Jurkat, Clone E6-1 (cell line): ENCODE measurements at places on chromosomes 12 and 14.

DNA sequence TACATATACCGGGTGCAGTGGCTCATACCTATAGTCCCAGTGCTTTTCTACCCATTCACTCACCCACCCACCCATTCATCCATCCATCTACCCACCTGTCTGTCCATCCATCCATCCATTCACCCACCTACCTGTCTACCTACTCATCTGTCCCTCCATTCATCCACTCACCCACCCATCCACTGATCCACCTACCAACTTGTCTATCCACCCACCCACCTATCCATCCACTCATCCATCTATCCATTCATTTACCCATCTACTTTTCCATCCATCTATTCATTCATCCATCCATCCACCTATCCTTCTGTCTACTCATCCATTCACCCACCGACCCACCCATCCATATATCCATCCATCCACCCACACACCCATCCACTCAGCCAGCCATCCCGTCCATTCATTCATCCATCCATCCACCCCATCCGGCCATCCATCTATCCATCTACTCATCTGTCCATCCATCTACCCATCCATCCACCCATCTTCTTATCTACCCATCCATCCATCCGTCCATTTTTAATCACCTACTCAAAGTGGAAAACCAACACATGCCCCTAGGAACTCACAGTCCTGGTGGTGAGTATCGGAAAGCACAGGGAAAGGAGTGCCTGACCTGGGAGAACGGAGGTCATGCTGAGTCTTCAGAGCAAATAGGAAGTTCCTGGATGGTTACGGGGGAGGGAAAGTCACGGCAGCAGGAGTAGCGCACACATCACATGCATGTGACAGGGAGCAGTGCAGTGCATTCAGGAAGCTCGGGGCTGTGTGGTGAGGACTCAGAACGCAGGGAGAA lies 20.0 kb downstream of the DDX51 start:
- DNase-seq: no peak

GRCh38 chr14:84323978-84324377 lies 1206.0 kb upstream of the FLRT2 start:
- no peak for DNase-seq

- no peak for DNase-seq
Measured at GRCh38 chr12:28089338-28089737, 100.9 kb upstream of the CCDC91 start.

DNA sequence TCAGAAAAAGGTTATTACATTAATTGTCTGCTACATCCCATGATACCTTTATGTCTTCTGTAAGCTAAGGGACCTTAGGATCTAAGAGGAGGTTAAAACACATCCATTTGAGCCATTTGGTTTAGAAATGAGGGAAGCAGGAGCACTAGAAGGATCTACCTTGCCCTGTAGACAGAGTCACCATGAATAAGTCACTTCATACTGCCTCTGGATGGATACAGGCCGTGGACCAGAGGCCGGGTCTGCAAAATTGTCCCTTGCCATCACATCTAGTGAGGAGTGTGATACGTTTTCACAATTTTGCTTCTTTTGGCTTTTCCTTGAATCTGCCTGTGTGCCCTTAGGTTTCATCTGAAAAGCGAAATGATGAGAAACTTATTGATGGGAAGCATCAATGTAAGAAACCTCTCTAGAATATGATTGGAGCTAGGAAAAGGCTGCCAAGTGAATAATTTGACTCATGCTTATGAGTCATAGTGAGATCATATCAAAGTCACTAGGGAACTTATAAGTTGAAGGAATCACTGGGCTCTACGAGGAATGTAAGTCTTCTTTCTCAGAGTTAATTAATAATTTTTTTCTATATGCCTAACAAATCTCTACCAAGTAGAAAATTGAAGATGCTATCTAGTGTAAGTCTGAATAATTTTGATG lies 10.8 kb downstream of the GLRX5 start:
- no peak for DNase-seq

DNA sequence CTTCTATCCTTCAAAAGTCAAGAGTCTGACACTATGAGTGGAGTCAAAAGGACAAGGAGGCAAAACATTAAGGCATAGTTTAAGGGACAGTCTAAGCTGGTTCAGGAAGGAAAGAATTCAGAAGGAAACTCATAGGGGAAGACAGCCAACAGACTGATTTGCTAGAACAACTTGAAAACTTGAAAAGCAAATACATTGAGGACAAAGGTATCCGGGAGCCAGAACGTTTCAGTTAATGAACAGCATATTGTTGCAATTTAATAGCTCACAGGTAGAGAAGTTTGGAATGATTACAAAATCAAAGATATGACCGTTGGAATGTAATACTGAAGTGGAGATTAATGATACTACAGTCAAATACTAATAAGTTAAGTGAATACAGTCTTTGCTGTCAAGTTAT lies 312.8 kb upstream of the RPL10L start:
- DNase-seq: no peak
